Hypothalamus (tissue), 51 donors: ENCODE measurements at places on chromosomes 16 and 17.

- peak; percentile 66 for DNase-seq
Observed at GRCh38 chr16:1108299-1109252, 12.5 kb upstream of the C1QTNF8 start.

DNA sequence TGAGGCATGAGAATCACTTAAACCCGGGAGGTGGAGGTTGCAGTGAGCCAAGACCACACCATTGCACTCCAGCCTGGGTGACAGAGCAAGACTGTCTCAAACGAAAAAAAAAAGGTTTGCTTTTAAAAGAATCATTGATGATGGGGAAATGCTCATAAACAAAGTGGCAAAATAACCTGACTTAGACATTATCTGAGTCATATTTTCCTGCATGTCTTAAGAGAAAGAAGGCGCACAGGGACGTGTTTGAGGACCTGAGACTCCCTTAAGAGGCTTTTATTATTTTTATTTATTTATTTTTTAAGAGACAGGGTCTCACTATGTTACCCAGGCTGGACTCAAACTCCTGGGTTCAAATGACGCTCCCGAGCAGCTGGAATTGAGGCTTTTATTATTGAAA, 5.7 kb upstream of the PRPSAP1 start:
- no peak for DNase-seq

DNA sequence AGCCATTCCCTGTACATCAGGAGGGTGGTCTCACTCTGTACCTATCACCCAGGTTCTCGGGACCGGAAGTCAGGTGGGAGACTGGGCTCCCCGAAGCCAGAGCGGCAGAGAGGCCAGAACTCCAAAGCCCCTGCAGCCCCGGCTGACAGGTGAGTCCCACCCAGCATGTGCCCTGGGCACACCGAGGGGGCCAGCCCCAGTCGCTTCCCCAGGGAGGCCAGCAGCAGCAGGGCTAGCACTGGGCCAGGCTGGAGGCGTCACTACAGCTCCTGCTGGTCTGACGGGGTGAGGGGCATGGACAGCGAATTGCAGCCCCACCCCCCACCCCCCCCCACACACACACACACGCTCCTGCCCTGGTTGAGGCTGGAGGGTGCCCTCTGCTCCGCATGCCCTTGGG, 7.9 kb upstream of the IL17C start:
- no peak for DNase-seq

GRCh38 chr17:58007781-58008706, 998 bp upstream of the SRSF1 start:
- DNase-seq: no peak

DNA sequence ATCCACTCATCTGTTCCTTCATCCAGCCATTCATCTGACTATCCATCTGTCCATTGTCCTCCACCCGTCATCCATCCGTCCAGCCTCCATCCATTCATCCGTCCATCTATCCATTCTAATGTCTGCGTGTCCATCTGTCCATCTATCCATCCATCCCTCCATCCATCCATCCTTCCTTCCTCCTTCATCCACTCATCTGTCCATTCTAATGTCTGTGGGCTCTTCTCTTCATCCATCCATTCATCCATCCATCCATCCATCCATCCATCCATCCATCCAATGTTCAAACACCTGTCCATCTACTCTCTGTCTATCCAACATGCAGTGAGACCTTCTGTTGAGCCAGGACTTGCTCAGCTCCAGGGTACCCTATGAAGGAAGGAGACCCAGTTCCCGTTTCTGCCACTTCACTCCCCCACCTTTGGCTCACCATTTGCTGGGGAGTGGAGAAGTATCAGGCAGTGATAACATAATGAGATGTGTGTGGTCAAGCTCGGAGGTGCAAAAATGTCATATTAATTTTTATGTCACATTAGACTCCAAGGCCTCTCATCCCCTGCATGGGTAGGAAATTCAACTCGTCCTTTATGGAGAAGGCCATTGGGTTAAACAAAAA, 36.5 kb upstream of the ADGRG1 start:
- DNase-seq: no peak

GRCh38 chr17:75447951-75448856, 8.2 kb upstream of the TMEM94 start:
- no peak for DNase-seq
